Subcutaneous adipose tissue (tissue), 4 donors: ENCODE measurements at places on chromosomes 4 and X. TPM values are rescaled to one million over a fixed set of nuclear protein-coding genes. Genes with fewer than 3 reads are reported as not detected.

Gene F11
- total RNA-seq = not detected

Gene SSX7
- total RNA-seq = not detected

Gene EGF
- not detected for total RNA-seq

Gene GYPB
- not detected for total RNA-seq

Gene FRMPD4
- 0.19 TPM for total RNA-seq

Gene DTHD1
- 0.68 TPM for total RNA-seq

Gene MAGEB5
- not detected for total RNA-seq

Gene MAGEA2
- not detected for total RNA-seq

Gene YTHDC1
- total RNA-seq = 58.8 TPM

Gene ADGRG2
- total RNA-seq = 6.8 TPM

Gene CLGN
- not detected for total RNA-seq

Gene DOCK11
- 173 TPM for total RNA-seq

Gene SMPX
- not detected for total RNA-seq

Gene FAM53A
- total RNA-seq = 1.5 TPM

Gene UGT2B15
- not detected for total RNA-seq

Gene ETDA
- total RNA-seq = not detected

Gene CA5B
- total RNA-seq = 29.3 TPM

Gene IL13RA2
- total RNA-seq = 0.51 TPM

Gene PFKFB1
- total RNA-seq = 6.3 TPM

Gene KLKB1
- 0.68 TPM for total RNA-seq

Gene ATP8A1
- 20.5 TPM for total RNA-seq

Gene GPR34
- total RNA-seq = 58.4 TPM

Gene ZFP92
- 0.98 TPM for total RNA-seq

Gene CT45A3
- total RNA-seq = not detected

Gene LRCH2
- 6.0 TPM for total RNA-seq

Gene NAP1L2
- total RNA-seq = not detected

Gene CPE
- total RNA-seq = 81.0 TPM

Gene LONRF3
- total RNA-seq = 10.8 TPM

Gene MTTP
- total RNA-seq = 1.3 TPM
